ENCODE measurements at places on chromosomes 7 and 10.

DNA sequence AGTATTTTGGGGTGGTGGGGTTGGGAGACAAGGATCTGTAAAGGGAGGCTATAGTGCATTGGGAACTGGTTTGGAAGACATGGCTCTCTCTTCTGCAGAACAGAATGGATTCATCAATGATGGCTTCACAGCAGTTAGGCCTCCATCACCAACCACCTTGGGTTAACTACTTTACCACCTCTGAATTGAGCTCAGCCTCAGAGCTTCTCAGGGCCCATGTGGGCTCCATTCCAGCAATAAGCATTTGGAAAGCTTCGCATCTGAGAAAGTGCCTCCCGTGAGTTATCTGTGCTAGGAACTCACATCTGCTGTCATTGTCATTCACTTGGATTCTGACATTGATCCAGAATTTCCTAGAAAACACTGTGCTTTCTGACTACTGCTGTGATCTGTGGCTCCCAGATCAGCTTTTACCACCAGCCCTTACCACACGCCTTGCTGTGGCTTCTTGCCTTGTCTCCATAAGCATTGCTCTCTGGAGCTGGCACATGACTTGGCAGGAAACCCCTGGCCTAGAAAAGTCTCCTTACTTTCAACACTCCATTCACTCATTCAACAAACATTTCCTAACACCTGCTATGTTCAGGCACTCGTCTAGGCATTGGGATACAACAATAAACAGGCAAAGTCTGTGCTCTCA, 70.7 kb upstream of the ADO start:
- no peaks in the 10 kb centered on the region for H3K36me3 ChIP-seq
- H3K4me1 ChIP-seq: peaks cover 26% of the 10 kb centered on the region
- no peak overlapping the region for H3K4me3 ChIP-seq
- H3K27ac ChIP-seq: no peak overlapping the region
- DNase-seq: no peak

DNA sequence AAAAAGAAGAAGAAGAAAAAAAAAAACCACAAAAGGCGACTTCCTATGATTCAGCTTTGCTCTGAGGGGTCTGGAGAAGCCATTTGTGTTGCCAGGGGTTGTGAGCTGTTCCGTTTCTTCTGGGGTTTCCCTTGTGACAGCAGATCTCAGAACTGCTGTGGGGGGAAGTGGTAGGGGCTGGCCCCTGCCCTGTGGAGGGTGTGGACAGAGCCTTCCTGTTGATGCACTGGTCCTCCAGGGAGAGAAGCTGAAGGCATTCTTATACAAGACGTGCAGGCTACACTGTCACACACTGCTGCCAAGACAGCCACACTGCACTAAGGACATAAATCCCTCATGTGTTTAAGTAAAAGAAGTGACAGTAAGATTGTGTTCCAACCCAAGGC, 17.3 kb upstream of the CSGALNACT2 start:
- H3K4me3 ChIP-seq: peak overlapping the region; percentile 73
- peaks cover 42% of the 10 kb centered on the region for H3K4me1 ChIP-seq
- no peaks in the 10 kb centered on the region for H3K27me3 ChIP-seq
- H3K27ac ChIP-seq: peak overlapping the region; percentile 97
- H3K36me3 ChIP-seq: no peaks in the 10 kb centered on the region

DNA sequence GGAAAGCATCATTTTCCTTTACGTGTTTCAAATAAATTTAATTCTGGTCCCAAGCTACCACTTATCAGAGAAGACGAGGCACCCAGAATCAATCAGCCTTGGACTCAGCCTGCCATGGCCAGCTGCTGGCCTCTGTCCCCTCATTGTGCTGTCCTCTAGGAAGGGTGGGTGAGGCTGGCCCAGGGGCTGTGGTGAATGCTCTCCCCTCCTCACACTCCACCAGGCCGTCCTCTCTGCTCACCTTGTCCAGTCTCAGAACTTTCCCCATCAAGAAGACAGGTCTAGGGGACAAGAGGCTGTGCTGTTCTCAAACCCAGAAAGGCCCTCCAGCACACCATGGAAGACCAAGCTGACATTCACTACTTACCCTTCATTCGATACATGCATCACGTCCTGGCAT, 36.4 kb downstream of the CXCL12 start:
- H3K4me3 ChIP-seq: no peak overlapping the region
- peaks cover 2% of the 10 kb centered on the region for H3K4me1 ChIP-seq
- no peak overlapping the region for H3K27ac ChIP-seq
- H3K27me3 ChIP-seq: no peaks in the 10 kb centered on the region
- H3K36me3 ChIP-seq: no peaks in the 10 kb centered on the region
- no peak for DNase-seq

- no peak overlapping the region for H3K4me3 ChIP-seq
- no peak overlapping the region for H3K27ac ChIP-seq
- no peak for DNase-seq
- no peaks in the 10 kb centered on the region for H3K4me1 ChIP-seq
- H3K36me3 ChIP-seq: no peaks in the 10 kb centered on the region
- H3K27me3 ChIP-seq: peaks cover 32% of the 10 kb centered on the region
Measured at GRCh38 chr10:89373916-89374711, 3.7 kb upstream of the IFIT1B start.

GRCh38 chr10:17435953-17436352, 18.4 kb downstream of the ST8SIA6 start:
- H3K36me3 ChIP-seq: no peaks in the 10 kb centered on the region
- H3K4me3 ChIP-seq: no peak overlapping the region
- H3K4me1 ChIP-seq: peaks cover 6% of the 10 kb centered on the region
- no peak overlapping the region for H3K27ac ChIP-seq
- no peak for DNase-seq

DNA sequence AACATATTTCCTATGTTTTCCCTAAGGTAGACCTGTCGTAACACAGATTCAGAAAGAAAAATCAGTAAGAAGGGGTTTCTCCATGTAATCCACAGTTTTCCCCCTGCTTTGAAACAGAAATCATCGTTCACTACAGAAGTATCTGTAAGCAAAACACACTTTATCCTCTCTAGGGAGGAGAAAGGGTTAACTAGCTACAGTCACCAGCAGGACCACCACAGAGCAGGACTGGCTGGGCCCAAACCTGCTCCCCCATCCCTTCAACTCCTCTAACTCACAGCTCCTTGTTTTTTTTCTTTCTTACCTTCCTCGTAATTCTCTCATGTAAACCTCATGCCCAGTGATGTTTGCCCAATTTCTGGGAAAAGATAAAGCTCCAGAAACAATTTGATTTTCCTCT, 167.7 kb downstream of the RAPGEF5 start:
- no peak overlapping the region for H3K4me3 ChIP-seq
- H3K36me3 ChIP-seq: no peaks in the 10 kb centered on the region
- no peak overlapping the region for H3K27ac ChIP-seq
- peaks cover 21% of the 10 kb centered on the region for H3K27me3 ChIP-seq
- no peak for DNase-seq
- no peaks in the 10 kb centered on the region for H3K4me1 ChIP-seq

DNA sequence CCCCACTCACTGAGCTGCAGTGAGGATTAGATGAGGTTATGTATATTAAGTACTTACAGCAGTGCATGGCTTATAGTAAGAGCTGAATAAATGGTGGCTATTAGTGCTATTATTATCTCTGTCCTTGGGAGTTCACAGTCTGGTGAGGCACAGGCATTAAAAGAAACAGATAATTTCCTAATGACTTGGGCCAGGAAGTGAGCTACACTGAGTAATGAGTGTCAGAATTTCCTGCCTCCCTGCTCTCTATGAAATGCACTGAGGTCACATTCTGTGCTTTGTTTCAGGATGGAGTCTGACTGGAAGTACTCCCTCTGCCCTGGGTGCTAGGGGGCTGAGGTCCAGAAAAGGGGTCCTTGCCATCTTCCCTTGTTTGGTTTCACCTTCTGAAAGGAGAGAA, 48.7 kb upstream of the LOXL4 start:
- no peak overlapping the region for H3K4me3 ChIP-seq
- DNase-seq: no peak
- no peaks in the 10 kb centered on the region for H3K4me1 ChIP-seq
- no peaks in the 10 kb centered on the region for H3K27me3 ChIP-seq

DNA sequence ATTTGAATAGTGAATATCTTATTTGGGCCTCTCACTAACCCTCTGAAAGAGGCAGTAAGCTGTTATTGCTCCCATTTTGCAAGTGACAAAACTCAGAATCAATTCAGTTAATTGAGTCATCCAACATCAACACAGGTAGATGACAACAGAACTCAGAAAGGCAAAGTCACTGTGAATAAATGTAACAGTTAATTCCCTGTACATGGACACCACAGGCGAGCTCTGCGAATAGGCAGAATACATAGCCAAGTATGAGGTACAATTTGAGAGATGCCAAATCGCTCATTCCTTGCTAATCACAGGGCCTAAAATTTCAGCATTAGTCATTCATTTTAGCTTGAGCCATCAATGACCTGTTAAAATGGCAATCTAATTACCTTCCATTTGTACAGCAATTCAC, 52.6 kb upstream of the HECTD2 start:
- H3K4me1 ChIP-seq: no peaks in the 10 kb centered on the region
- H3K36me3 ChIP-seq: no peaks in the 10 kb centered on the region

DNA sequence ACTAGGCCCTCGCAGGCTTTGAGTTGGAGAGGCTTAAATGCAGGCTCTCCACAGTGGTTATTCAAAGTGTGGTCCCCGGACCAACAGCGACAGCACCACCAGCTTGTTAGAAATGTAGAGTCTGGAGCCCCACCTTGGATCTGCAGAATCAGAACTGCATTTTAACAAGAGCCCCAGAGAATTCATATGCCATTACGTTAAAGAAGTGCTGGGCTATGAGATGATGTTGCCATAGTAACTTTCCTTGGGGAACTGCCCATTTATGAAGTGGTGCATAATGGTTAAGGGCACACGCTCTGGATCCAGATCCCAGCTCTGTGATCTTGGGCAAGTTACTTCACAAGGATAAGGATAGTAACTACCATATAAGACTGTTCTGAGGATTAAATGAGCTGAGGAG, 48.9 kb downstream of the ZCCHC24 start:
- no peaks in the 10 kb centered on the region for H3K27me3 ChIP-seq
- no peak overlapping the region for H3K4me3 ChIP-seq
- H3K36me3 ChIP-seq: no peaks in the 10 kb centered on the region
- no peaks in the 10 kb centered on the region for H3K4me1 ChIP-seq
- DNase-seq: no peak
- no peak overlapping the region for H3K27ac ChIP-seq

GRCh38 chr7:140641524-140642195, 1.0 kb upstream of the DENND2A start:
- H3K4me1 ChIP-seq: peaks cover 7% of the 10 kb centered on the region
- peaks cover 74% of the 10 kb centered on the region for H3K27me3 ChIP-seq
- no peak overlapping the region for H3K4me3 ChIP-seq
- no peak overlapping the region for H3K27ac ChIP-seq

- DNase-seq: no peak
- no peaks in the 10 kb centered on the region for H3K27me3 ChIP-seq
Measured at GRCh38 chr7:121473645-121474300, 77.7 kb upstream of the FAM3C start.

- no peaks in the 10 kb centered on the region for H3K36me3 ChIP-seq
- H3K4me1 ChIP-seq: no peaks in the 10 kb centered on the region
- H3K27me3 ChIP-seq: no peaks in the 10 kb centered on the region
- no peak overlapping the region for H3K4me3 ChIP-seq
Measured at GRCh38 chr7:90896458-90896857, 300.3 kb downstream of the CDK14 start.

- no peak overlapping the region for H3K4me3 ChIP-seq
- H3K36me3 ChIP-seq: peaks cover 24% of the 10 kb centered on the region
- no peaks in the 10 kb centered on the region for H3K27me3 ChIP-seq
- DNase-seq: no peak
Measured at GRCh38 chr7:131449373-131449902, 107.0 kb downstream of the PODXL start.

DNA sequence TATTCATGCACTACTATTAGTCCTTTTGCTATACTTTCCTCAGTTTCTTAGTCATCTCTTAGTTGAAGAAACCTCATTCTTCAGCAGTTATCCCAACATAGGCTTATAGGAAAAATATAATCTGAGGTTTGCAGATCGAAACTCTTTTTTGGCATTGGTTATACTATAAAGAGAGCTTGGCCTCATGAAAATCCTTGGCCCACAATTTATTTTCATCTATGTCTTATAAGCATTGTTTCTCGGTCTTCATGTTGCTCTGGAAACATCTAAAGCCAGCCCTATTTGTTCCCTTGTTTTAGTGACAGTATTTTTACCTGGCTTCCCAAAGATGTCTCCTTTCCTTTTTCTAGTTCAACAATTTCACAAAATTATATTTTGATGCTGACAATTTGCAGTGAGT, 345.1 kb upstream of the PRKCQ start:
- peaks cover 9% of the 10 kb centered on the region for H3K27me3 ChIP-seq
- H3K27ac ChIP-seq: no peak overlapping the region
- DNase-seq: no peak
- peak overlapping the region; percentile 61 for H3K4me3 ChIP-seq
- H3K4me1 ChIP-seq: peaks cover 52% of the 10 kb centered on the region
- peaks cover 10% of the 10 kb centered on the region for H3K36me3 ChIP-seq

DNA sequence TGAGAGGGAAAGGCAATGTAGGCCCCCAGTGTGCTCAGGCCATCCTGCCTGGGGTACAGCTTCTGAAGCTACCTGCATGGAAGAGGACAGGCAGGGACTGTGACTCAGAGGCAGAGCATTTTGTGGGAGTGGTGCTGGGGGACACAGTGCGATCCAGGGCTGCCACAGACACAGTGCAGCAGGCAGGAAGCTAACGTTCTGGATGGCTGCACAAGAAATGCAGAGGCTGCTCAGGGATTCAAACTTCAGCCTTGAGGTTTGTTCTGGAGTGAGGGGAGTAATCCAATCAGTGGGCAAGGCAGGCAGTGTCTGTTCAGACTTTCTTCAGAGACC, 648.0 kb upstream of the IGFBP3 start:
- H3K27ac ChIP-seq: no peak overlapping the region
- H3K4me3 ChIP-seq: no peak overlapping the region
- no peak for DNase-seq
- no peaks in the 10 kb centered on the region for H3K4me1 ChIP-seq
- H3K27me3 ChIP-seq: no peaks in the 10 kb centered on the region
- no peaks in the 10 kb centered on the region for H3K36me3 ChIP-seq

DNA sequence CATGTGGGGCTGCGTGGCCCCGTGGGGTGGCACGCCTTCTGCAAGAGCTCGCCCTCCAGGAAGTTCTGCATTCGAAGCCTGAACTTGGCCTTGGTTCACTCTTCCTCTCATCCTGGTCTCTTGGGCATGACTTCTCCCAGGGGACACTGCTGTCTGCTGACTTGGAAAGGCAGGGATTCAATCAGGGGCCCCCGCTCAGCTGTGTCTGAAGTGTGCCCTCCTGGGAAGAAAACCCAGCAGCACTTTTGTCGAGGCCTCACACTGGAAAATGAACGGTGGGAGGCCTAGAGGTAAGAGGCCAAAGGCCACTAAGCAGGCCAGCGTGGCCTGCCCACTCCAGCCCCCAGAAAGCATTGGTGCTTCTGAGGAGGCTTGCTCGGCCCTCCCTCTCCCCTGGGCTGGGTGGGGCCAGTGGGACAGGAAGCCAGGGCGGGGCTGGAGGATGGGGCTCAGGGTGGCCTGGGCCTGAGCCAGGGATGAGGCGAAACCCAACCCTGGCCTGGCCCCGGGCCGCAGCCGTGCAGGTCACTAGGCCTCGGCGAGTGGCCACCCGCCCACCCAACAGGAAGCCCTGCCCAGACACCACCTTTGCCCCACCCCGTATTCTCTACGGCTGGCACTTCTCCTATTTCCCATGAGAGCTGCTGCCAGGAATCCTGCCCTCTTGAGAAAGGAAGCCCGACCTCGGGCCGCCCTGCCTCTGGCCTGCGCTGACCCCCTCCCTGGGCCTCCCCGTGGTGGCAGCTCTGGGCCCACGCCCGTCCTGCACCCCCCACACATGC, 81.1 kb downstream of the ZMIZ1 start:
- H3K36me3 ChIP-seq: peaks cover under 1% of the 10 kb centered on the region
- peaks cover 39% of the 10 kb centered on the region for H3K4me1 ChIP-seq
- no peaks in the 10 kb centered on the region for H3K27me3 ChIP-seq
- peak; percentile 30 for DNase-seq
- H3K27ac ChIP-seq: peak overlapping the region; percentile 87
- H3K4me3 ChIP-seq: peak overlapping the region; percentile 65

GRCh38 chr7:136104269-136104603, 127.1 kb upstream of the MTPN start:
- no peaks in the 10 kb centered on the region for H3K27me3 ChIP-seq
- H3K4me1 ChIP-seq: no peaks in the 10 kb centered on the region
- no peak overlapping the region for H3K4me3 ChIP-seq
- no peak overlapping the region for H3K27ac ChIP-seq

All from T-helper 2 cell treated with Interferon-gamma antibody and Interleukin-4, amounts not matched to agents 5 μg/mL and 100 μg/mL, for 36 hours (primary cell).